Hematopoietic multipotent progenitor cell treated with erythropoietin and hydrocortisone succinate and interleukin-3 and kit ligand, for 15 days (in vitro differentiated cells): ENCODE measurements at places on chromosomes 7 and 10.

DNA sequence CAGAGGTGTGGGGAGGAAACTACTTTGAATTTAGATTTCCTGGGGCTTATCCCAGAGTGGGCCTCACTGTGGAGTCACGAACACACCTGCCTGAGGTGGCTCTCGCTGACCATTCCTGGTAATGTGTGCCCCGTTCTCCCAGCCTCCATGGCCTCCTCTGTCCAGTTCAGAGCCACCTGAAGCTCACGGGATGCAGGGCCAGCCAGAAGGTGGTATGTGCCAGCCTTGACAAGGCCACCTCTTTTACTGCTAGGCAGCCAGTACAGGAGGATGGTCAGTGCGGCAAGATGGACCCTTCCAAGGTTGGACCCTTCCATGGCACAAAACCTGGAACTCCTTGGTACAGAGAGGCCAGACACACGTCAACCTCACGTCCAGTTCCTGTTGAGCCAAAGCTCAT, 210.3 kb downstream of the DNAJB6 start:
- DNase-seq = no peak

- no peak for DNase-seq
Observed at GRCh38 chr10:33398796-33399195, 64.3 kb upstream of the NRP1 start.

- DNase-seq = no peak
Observed at GRCh38 chr10:96509017-96509641, 4.6 kb downstream of the TLL2 start.

GRCh38 chr7:74604326-74605020, 53.0 kb upstream of the GTF2I start:
- DNase-seq = peak; percentile 66

DNA sequence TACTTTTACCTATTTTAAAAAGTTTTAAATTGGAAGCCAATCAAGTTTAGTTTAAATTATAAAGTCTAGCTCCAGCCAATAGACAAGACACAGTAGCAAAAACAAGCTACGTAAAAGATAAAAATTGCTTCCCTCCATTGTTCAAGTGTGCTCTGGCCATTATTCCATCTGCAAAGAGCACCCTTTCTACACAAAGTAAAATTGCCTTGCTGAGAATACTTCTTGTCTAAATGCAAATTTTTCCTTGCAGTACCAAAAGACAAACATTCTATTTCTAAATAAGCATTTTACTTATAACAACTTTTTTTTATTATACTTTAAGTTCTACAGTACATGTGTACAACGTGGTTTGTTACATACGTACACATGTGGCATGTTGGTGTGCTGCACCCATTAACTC, 75.9 kb upstream of the ZNF746 start:
- no peak for DNase-seq

- DNase-seq = no peak
Observed at GRCh38 chr7:83751217-83751616, 102.3 kb upstream of the SEMA3E start.

GRCh38 chr7:107836237-107837144, 33.5 kb upstream of the SLC26A3 start:
- DNase-seq = peak; percentile 89

- no peak for DNase-seq
Observed at GRCh38 chr10:127447197-127447596, 101.9 kb upstream of the NPS start.

GRCh38 chr10:6474871-6475270, 105.2 kb downstream of the PRKCQ start:
- DNase-seq = no peak

- no peak for DNase-seq
Observed at GRCh38 chr7:50727072-50727471, 55.6 kb downstream of the GRB10 start.

DNA sequence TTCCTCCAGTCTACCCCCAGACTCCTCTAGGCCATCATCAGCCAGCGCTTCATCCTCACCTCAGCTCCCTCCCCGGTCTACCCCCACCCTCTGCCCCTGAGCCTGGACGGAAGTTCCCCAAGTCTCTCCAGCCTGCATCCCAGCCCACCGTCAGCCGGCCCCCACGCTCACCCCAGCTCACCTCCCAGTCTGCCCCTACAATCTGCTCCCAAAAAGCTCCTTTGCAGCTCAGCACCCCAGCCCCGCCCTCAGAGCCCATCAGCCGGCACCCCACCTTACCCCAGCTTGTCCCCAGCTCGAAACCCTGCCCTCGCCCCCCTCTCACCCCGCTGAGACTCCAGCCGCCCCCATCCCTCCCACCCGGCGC, 322 bp upstream of the RAMP3 start:
- no peak for DNase-seq

GRCh38 chr10:74585231-74586087, 240.9 kb upstream of the KAT6B start:
- DNase-seq = no peak

DNA sequence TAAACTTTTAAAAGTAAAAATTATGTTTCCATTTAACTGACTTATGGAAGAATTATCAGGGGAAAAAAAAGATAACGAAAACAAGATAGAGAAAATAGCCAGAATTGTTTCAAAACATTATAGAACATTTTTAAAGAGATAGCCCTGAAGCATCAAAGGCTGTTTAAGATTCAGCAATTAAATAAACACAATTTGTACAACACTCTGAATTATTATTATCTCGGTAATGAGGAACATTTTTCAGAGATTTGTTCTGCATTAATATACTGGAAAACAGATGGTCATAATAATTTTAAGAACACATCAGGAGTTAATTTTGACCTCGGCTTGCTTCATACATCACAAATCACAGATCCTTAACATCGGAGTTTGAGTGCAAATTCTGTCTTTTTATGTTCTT, 643.8 kb downstream of the SORCS1 start:
- DNase-seq = no peak

DNA sequence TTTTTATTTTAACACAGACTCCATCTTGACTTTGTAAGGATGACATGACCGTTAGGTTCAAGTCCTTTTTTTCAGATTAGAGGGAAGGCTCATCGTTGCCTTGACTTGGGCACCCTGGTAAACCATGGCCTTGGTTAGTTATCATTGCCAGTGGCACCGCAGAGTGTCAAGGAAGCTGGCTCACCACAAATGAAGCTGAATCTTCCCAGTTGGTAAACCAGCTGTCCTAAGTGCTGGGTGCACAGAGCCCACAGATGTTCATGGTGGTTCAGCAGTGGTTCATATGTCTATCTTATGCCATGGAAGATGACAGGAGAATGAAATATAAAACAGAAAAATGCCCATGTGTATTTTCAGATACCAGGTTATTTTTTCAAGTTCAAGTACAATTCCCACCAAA, 273.6 kb downstream of the PLXDC2 start:
- no peak for DNase-seq

DNA sequence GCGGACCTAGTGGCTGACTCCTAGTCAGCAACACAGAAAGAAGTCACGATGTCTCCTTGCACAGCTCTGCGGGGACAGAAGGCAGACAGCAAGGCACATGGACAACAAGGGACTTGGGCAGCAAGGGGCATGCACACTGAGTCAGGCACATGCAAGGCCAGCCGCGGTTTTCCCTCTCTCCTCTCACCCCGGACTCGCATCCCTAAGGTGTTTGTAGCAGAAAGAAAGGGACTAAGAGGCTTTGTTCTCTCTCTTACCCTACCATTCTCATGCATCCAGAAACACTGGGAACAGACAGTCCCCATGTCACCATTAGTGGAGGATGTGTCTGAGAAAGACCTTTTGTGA, 193.3 kb upstream of the PHF14 start:
- DNase-seq = no peak

DNA sequence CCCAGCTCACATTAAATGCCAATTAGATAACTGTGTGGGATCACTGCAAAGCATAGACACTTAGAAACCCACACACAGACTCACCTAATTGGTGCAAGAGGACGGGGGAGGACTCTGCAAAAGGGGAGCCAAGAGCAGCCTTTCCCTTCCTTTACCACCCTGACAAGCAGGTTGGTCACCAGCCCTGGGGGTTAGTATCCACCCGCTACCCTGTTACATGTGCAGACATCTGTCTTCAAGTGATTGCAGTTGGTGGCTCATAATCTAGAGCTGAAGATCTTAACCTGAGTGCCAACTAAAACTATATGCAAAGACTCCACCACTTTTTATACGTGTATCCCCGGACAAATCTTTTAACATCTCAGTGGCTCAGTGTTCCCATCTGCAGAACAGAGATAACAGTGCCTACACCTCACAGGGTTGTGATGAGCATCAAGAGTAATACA, 56.9 kb downstream of the SORBS1 start:
- peak; percentile 78 for DNase-seq

GRCh38 chr10:87598700-87599099, 61.0 kb upstream of the PAPSS2 start:
- no peak for DNase-seq

GRCh38 chr10:103731609-103732270, 123.6 kb downstream of the SH3PXD2A start:
- no peak for DNase-seq

DNA sequence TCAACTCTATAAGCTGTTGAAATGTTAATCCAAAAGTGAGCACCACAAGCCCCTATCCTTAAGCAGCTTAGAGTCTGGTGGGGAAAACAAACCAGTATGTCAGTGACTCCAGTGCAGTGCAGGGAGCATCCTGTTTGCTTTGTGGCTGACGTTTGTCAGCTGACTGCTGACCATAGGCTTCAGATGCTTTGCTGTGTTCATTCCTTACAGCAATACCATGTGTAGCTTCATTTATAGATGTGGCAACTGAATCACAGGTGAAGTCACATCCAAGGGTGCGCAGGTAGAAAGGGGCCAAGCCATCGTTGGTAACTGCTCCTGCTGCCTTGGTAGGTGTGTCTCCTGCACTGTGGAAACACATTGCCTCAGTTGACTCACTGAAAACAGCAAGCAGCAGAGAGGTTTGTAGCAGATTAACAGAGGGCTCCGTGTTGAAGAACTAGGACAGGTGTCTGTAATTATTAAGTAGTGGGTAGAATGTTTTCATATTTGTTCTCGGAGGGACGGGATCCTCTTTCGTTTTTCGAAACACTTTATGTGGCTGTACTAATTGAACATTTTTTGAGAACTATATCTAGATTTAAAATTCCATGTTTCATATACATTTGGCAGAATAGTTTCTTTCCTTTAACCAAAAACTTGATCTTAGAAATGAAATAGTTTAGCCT, 2.0 kb downstream of the INSIG1 start:
- peak; percentile 41 for DNase-seq

DNA sequence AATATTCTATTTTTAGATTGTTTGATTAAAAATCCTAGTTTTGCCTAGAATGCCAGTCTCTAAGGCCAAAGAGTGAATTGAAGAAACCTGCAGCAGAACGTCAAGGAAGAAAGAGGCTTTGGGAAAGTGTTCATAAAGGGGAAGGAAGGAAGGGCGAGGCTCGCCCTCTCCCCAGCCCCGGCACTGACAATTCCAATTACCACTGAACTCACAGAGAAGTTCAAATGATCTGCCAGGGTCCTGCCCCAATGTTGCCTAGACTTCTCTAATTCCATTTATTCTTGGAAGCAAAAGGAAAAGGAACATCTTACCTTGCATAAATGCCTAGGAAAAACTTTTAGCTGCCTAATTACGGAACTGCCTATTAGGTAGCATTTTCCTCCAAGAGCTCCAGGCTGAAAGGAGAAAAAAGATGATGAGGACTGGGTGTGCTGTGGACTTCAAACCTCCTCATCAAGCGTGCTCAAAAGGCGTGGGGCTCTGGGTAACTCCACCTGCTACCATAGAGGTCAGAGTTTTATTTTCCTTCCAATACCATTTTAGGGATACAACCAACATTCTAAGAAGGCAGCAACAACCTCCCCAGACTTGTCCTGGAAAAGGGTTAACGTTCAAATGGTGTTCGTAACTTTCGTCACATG, 134.5 kb downstream of the PKD1L1 start:
- no peak for DNase-seq

- no peak for DNase-seq
Observed at GRCh38 chr7:113996405-113996804, 77.6 kb upstream of the PPP1R3A start.

GRCh38 chr10:48536916-48537890, 67.7 kb downstream of the ARHGAP22 start:
- no peak for DNase-seq

DNA sequence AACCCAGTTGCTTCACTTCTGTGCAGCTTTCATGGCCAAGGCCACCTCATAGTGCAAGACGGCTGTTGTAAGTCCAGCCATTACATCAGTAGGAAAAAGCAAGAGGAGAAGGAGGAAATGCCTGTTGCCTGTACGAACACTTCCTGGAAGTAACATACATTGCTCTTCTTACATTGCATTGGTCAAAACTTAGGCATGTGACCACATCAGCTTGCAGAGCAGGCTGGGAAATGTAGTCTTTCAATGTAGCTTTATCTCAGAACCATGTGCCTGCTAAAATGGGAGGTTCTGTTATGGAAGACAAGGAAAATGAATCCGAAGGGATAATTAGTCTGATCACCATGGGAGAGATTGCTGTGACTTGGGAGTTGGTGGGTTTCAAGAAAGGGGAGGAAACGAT, 4.3 kb downstream of the SLC29A3 start:
- peak; percentile 28 for DNase-seq

- DNase-seq = no peak
Observed at GRCh38 chr7:145219461-145219860, 383.6 kb upstream of the TPK1 start.

GRCh38 chr10:103692952-103693811, 162.2 kb downstream of the SH3PXD2A start:
- DNase-seq = no peak

GRCh38 chr10:120278069-120278468, 179.0 kb upstream of the PLPP4 start:
- DNase-seq = no peak
